ENCODE measurements at places on chromosomes 13 and 19.

DNA sequence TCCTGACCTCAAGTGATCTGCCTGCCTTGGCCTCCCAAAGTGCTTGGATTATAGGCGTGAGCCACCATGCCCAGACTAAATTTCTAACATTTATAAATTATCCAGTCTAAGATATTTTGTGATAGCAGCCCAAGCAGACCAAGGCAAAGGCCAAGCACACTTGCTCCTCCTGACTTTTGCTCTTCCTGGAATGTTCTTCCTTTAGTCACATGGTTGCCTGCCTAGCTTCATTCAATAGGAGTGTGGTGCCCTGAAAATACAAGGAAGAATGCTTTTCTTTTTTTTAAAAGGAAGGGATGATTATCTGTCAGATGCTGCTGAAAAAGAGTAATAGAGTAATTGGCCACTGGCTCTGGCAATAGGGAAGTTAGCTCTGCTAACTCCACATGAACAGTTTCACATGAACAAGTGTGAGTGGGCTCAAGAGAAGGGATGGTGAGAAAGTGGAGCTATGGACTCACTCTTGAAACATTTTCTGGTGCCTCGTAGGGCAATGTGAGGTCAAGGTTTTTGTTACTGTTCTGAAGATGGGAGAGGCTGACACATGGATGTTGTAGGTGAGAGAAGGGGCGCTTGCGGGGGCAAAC, 47.1 kb downstream of the USPL1 start:
- DNase-seq: no peak

DNA sequence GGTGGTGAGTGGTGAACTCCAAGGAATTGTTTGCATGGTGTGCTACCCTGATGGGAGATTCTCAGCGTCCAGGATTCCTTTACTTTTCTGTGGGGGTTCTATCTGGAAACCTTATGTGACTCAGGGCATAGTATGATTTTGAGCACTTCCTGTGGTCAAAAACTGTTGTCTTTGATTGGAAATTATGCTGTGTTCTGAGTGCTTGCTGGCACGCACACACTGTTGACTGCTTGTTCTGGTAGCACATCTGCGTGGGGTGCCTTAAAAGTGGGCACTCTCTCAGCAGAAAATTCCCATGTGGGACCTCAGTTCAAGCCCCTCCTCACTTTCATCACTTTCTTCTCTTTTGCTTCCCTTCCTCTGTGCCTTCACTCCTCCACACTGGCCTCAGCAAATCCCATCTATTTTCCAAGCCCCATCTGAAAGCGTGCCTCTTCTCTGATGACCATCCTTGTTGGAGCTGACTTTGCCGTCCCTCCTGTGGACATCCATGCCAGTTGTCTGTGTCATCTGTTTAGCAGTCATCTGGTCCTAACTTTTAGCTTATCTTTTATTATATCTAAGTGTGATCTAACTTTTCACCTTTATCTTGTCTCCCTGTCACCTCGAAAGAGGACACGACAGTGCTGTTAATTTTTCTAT, 56.4 kb upstream of the NPAS1 start:
- DNase-seq: no peak

- no peak for DNase-seq
These were observed 366.9 kb downstream of the KLF12 start for GRCh38 chr13:73767191-73767741.

DNA sequence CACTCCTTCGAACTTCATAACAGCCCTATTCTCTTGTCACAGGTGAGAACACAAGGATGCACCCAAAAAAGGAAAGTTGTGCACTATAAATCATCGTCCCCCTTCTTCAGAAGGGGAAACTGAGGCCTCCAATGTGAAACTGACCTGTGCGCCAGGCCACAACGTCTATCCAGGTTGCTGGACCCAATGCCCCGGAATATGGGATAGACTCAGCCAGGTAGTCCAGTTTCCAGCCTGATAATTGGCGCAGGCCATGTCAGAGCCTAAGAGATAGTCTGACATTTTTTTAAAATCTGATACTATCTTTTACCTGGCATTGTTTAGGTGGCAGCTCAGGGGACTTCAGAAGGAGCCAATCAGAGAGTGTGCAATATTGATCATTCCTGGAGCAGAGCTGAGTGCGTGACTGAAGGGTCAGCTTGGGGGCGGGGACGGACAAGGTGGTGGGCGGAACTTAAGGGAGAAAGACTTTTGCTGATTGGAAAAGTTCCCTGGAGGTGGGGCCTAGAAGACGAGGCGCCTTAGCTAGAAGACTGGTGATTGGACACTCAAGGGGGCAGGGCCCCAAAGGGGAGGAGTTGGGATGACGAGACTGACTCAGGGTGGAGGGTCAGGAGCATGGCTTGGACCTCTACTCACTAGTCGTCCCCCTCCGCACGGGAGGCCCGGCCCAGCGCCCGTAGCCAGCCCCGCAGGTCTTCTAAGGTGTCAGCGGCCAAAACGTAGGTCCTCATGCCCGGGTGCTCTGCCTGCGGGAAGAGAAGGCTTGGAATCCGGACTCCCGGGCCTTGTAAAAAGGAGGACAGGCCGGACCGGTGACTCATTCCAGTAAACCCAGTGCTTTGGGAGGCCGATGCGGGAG, 8.5 kb downstream of the PLEKHA4 start:
- no peak for DNase-seq

DNA sequence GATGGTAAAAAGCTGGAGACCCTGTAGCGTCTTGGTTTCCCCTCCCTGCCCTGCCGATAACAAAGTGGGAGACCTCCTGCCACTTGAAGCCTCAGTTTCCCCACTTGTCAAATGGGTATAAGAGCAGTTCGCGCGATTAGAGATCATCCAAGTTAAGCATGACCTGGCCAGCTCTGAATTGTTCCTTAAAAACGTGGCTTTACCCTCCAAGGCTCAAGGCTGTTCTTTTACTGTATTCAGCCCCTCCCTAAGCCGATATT, 421 bp downstream of the TNPO2 start:
- no peak for DNase-seq

- DNase-seq: no peak
These were observed 149.9 kb downstream of the MYO16 start for GRCh38 chr13:108779308-108779707.

- no peak for DNase-seq
These were observed 380.2 kb downstream of the FGF9 start for GRCh38 chr13:22050951-22051563.

- no peak for DNase-seq
These were observed 48.9 kb upstream of the URAD start for GRCh38 chr13:28037399-28037798.

DNA sequence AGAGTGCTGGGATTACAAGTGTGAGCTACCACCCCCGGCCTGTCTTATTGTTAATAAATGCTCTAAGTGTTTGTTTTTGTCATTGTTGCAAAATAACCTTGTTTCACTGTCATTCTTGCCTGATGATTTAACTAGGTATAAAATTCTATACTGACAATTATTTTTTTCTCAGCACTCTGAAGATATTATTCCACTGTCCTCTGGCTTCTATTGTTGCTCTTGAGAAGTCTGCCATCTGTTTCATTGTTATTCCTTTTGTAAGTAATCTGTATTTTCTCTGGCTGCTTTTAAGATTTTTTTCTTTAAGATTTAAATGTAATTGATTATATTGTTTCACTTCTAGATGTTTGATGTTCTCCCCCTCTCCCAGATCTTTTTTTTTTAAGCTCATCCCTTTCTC, 17.6 kb downstream of the ZNF420 start:
- no peak for DNase-seq

DNA sequence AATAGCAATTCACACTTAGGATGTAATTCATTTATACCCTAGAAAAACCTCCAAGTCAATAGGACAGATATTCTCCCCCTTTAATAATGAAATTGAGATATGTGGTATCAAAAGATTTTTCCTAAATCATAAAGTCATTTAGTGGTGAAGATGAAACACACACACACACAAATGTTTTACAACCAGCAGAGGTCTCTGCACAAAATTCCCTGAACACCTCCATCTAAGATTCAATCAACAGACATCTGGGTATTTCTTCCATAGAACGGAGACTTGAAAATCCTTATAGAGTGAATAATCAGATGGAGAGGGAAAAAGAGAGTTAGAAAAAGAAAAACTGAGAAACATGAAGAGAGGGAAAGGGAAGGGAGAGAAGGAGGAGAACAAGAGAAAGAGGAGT, 52.8 kb downstream of the MYCBP2 start:
- no peak for DNase-seq

- no peak for DNase-seq
These were observed 70.8 kb upstream of the GPR12 start for GRCh38 chr13:26831336-26831908.

- no peak for DNase-seq
These were observed 224.2 kb upstream of the MAB21L1 start for GRCh38 chr13:35700671-35701070.

GRCh38 chr13:42885325-42885724, 103.9 kb downstream of the FAM216B start:
- DNase-seq: no peak

DNA sequence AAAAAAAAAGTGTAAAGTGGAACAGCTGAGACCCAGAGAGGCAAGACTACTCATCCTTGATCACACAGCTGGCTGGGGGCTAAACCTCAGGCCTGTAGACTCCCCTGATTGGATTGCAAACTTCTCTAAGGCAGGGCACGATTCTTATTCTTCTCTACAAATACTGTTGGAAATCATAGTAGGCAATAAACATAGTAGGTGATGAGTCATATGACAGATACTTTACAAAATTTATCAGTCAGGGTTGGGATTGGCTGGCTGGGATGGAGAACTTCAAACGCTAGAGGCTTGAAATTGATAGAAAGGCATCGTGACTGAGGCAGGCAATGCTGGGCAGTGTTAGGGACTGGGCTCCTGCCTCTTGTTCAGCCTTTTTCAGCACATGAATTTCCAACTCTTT, 5.9 kb upstream of the MATK start:
- no peak for DNase-seq

DNA sequence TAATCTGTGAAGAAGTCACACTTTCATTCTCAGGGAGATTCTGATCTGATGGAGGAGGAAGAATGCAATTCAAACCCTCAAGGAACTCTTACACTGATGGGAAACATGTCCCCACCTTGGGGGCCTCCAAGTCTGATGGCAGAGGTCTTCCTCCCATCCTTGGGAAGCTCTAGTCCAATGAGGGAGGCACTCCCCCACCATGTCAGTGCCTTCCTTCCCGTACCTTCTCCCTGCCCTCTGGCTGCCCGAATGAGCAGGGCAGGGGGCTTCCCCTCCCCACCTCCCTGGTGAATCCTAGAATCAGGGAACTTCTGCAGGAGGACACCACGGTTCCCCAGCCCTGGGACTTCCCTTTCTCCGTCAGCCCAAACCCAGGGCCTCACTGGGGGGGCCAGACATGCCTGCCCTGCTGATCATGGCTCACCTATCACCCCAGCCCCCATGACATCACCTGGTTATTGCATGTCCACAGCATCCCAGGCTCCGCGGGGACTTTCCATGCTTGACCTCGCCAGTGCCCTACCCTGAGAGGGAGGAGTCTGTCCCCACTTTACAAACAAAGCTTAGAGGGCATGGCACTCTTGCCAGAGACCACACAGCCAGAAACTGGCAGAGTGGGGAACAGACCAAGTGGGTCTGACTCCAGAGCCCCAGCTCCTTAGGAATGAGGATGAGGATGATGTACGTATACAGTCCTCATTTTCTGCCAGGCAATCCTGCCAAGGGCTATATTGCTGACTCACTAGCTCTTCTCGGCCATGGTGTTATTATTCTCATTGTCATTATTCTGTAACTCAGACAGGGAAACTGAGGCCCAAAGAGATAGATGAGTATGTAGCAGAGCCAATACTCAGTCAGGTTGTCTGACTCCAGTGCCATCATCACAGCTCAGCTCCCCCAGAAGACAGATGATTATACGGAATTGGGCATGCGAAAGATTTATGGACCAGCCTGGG, 9.6 kb upstream of the BCL3 start:
- DNase-seq: no peak

- no peak for DNase-seq
These were observed 25.2 kb downstream of the MCF2L start for GRCh38 chr13:112994084-112994780.

Data from cardiac septum (tissue), 1 donor.